ENCODE measurements at places on chromosomes 7 and 10.

DNA sequence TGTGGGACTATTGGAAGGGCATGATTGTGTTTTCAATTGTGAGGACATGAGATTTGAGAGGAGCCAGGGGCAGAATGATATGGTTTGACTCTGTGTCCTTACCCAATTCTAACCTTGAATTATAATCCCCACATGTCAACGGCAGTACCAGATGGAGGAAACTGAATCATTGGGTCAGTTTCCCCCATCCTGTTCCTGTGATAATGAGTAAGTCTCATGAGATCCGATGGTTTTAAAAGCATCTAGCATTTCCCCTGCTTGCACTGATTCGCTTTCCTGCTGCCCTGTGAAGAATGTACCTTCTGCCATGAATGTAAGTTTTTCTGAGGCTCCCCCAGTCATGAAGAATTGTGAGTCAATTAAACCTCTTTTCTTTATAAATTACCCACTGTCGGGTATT, 1367.1 kb downstream of the XPNPEP1 start:
- DNase-seq = no peak

GRCh38 chr7:142018154-142018553, 22.5 kb downstream of the MGAM start:
- DNase-seq = no peak

- DNase-seq = no peak
These were observed 439 bp downstream of the IQUB start for GRCh38 chr7:123533929-123534382.

DNA sequence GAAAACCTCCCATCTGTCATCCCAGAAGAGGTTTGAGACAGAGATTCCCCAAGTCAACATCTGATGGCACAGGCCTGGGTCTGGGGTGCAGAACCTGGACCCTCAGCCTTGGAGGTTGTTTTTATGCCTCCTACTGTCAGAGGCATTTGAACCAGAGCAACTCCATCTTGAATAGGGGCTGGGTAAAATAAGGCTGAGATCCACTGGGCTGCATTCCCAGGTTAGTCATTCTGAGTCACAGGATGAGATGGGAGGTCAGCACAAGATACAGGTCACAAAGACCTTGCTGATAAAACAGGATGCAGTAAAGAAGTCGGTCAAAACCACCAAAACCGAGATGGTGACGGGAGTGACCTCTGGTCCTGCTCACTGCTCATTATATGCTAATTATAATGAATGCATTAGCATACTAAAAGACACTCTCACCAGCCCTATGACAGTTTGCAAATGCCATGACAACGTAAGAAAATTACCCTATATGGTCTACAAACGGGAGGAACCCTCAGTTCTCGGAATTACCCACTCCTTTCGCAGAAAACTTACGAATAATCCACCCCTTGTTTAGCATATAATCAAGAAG, 92.0 kb downstream of the ITGA8 start:
- DNase-seq = no peak

DNA sequence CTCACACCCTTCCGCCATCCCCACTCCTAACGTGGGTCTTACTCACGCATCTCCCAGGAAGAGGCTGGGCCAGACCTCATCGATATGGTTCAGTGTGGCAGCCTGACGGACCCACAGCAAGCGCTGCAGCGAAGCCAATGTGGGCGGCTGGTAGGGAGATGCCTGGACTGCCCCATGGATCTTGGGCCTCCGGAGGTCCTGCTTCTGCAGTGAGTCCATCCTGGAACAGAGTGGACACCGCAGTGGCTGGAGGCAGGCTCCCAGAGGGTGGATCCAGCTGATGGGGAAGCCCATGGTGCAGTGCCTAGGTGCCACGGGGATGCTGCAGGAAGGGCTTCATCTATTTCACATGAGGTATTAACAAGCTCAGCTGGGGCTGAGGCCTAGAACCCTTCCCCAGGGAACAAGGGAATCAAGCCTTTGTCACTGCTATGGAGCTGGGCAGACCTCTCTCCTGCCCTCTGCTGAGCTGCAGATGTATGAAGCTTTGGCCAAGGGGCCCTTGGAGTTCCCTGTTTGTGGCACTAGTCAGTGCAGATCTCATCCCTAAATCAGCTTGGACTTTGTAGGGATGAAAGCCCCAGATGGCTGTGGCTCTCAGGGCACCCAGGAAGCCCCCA, 13.7 kb upstream of the SAMD8 start:
- DNase-seq = no peak

GRCh38 chr10:95408148-95408960, 117.6 kb upstream of the PDLIM1 start:
- DNase-seq = no peak

- no peak for DNase-seq
These were observed 11.4 kb downstream of the PWWP2B start for GRCh38 chr10:132408367-132408781.

DNA sequence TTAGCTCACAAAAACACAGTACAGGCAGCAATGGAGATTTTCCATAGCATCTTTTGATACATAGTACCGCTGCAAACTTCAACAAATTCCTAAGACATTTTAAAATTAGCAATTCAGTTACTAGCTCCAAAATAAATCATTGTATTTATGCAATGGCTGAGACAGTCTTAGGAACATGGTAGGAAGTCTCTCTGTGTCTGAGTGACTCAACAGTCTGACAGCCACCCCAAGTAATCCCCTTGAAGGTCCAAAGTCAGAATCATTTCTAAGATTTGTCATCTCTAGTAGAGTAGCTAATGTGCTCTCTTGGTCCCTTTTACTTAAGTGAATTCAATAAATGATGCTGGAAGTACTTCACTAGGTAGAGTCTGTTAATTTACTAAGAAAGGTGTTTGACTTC, 93.8 kb upstream of the NOBOX start:
- no peak for DNase-seq

- no peak for DNase-seq
These were observed 39.6 kb downstream of the CUL2 start for GRCh38 chr10:35050568-35050967.

- DNase-seq = peak; percentile 76
These were observed 6.2 kb upstream of the RRP12 start for GRCh38 chr10:97407211-97407951.

GRCh38 chr10:60536529-60537114, 146.9 kb upstream of the ANK3 start:
- no peak for DNase-seq

DNA sequence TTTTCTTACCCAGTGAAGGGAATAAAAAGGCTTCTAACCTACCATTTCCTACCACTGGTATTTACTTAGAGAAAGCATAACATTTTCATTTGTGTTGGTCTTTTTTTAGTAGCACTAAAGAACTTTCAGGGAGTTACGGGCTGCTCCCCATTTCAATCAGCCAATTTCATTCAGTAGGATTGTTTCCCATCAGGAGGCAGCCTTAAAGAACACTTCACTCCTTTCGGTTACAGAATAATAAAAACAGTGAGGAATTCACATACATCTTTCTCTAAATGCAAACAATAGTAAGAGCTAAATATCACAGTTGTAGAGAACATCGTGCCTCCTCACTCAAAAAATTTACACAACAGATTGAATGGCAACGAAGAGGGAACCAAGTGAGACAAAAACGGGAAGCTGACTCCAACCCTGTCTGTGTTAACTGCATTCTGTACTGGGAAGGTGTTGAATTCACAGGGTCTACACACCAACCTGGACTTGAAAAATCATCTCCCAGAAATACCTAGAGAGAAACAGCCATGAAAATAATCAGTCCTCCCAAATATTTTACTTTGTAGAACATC, 55.5 kb upstream of the ABLIM1 start:
- DNase-seq = no peak

- DNase-seq = no peak
These were observed 344.1 kb upstream of the HPS1 start for GRCh38 chr10:98790817-98791216.

- DNase-seq = no peak
These were observed 294.8 kb downstream of the GRID1 start for GRCh38 chr10:86071758-86072157.

- DNase-seq = no peak
These were observed 15.9 kb downstream of the GBF1 start for GRCh38 chr10:102261196-102261595.

GRCh38 chr10:22683140-22683389, 31.3 kb downstream of the PIP4K2A start:
- DNase-seq = no peak

GRCh38 chr7:24108906-24109376, 175.0 kb upstream of the NPY start:
- no peak for DNase-seq

- no peak for DNase-seq
These were observed 2.2 kb downstream of the RBM33 start for GRCh38 chr7:155646669-155647068.

DNA sequence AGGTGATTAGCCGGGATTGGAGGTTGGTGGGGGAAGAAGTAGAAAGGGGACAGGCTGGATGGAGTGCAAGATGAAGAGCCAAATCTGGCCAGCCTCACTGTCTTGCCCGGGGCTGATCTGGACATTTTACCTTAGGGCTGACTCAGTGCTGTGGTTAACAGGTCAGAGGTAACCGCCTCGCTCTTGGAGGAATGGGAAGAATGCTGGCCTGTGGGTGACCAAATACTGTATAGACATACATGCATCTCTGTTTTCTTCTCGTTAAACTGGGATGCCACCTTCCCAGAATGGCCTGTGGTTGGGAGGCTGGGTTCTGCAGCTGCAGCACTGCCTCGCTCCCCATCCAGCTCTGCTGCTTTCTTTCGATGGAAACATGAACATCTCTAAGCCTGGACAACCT, 120.0 kb downstream of the SEC23IP start:
- DNase-seq = no peak

- no peak for DNase-seq
These were observed 56.2 kb downstream of the GLI3 start for GRCh38 chr7:42180806-42181205.

GRCh38 chr7:33707427-33707826, 197.9 kb upstream of the BMPER start:
- DNase-seq = peak; percentile 66

- DNase-seq = no peak
These were observed 10.9 kb upstream of the NFE2L3 start for GRCh38 chr7:26141077-26141476.

GRCh38 chr7:38704751-38705150, 73.6 kb upstream of the AMPH start:
- no peak for DNase-seq

GRCh38 chr7:156174428-156174827, 362.2 kb upstream of the SHH start:
- DNase-seq = no peak

GRCh38 chr10:11697718-11698527, 44.3 kb upstream of the ECHDC3 start:
- DNase-seq = no peak

GRCh38 chr7:137519181-137519691, 175.7 kb upstream of the PTN start:
- no peak for DNase-seq

DNA sequence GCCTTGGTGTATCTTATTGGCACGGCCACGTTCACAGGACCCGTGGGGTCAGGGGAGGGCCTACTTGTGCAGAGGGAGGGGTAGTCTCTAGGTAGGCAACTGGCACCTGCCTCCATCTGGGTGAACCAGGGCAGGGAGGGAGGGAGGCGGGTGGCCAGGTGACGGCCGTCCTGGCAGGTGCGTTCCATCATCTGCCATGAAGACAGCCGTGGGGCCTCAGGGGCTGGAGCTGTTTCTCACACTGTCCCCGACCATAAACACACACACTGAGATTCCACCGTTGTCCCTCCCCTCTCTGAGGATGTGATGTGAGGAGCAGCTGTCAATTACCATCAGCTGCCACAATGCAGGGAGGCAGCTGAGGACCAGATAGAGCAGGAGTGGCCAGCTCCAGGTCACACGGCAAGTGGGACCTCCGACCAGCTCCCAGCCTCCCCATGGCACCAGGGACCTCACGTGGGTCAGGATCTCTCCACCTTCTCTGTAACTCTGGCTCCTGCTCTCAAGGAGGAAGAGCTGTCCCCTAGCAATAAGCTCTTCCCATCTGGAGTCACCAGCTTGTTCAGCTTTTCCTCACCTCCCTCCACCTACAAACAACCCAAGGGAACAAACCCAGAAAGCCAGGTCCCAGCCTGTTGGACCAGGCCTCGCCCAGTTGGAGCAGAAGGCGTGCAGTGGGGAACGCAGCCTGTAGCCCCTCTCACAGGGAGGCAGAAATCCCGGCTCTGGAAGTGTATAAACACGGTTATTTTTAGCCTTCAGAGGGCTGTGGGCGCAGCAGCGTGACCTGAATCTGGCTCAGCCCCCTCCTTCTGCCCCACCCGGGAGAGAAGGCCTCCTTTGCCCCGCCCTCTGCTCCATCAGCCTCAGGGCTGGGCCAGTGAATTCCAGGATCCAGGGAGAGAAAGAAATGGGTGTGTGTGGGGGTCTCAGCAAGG, 33.1 kb downstream of the ZMIZ1 start:
- DNase-seq = no peak

GRCh38 chr7:37348982-37349381, 99.7 kb downstream of the ELMO1 start:
- no peak for DNase-seq

DNA sequence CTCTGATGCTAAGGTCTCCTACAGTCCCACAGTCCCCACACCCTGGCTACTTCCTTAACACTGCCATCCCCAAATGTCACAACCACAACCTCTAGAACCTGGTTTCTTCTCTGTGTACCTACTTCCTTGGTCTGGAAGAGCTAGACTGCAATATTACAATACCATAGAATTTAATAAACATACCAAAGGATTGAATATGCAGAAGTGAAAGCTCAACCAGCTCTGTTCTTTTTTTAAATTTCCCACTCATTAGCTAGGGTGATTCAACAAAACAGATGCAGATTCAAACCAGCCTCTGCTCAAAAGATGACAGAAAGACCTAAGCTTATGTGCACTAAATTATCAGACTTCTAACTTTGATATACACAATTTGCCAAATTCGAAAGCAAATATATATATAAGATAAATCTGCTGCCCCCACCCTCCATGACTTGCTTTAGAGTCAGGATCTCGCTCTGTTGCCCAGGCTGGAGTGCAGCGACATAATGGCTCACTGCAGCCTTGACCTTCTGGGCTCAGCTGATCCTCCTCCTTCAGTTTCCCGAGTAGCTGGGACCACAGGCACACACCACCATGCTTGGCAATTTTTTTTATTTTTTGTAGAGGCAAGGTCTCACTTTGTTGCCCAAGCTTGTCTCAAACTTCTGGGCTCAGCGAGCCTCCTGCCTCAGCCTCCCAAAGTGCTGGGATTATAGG, 212.6 kb downstream of the CHCHD3 start:
- no peak for DNase-seq

GRCh38 chr10:91123261-91123660, 97.2 kb upstream of the PCGF5 start:
- DNase-seq = no peak
